ENCODE measurements at places on chromosomes 1 and 21. TPM values are rescaled to one million over a fixed set of nuclear protein-coding genes. Genes with fewer than 3 reads are reported as not detected.

GRCh38 chr1:41641475-41641814, 157.0 kb upstream of the EDN2 start:
- DNase-seq: no peak

DNA sequence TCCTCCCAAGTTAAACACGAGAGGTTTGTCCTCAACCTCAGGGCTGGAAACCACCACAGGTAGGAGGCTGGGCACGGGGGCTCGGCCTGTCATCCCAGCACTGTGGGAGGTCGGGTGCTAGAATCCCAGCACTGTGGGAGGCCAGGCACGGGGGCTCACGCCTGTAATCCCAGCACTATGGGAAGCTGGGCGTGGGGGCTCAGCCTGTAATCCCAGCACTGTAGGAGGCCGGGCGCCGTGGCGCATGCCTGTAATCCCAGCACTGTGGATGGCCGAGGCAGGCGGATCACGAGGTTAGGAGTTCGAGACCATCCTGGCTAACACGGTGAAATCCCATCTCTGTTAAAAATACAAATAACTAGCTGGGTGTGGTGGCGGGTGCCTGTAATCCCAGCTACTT, 6.7 kb upstream of the CDK11A start:
- DNase-seq: no peak

DNA sequence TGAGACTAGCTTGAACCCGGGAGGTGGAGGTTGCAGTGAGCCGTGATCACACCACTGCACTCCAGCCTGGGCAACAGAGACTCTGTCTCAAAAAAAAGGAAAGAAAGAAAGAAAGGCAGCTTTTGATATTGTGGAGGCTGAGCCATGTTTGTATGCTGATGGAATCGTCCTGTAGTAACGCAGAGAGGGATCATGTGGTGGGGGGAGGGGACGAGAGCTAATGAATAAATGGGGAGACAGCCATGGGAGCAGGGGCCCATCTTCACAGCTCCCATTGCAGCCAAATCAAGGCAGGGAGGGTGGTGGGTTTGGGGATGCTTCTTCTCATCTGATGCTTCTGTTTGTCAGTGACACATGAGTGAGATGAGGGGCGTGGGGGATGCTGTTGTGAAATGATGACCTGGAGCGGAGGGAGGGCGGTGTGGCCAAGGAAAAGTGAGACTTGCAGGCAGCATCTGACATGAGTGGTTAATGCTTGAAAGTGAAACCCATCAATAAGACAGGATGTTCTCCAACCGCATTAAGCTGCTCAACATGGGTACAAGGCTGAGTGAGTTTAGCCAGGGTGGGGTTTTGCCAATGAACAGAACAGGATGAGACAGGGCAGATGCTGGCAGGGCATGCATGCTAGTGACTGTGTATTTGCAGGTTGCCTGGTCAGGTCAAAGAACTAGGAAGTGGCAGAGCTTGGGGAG, 16.7 kb downstream of the SPATA21 start:
- peak; percentile 76 for DNase-seq

- no peak for DNase-seq
Observed at GRCh38 chr1:241271427-241271826, 85.6 kb downstream of the RGS7 start.

DNA sequence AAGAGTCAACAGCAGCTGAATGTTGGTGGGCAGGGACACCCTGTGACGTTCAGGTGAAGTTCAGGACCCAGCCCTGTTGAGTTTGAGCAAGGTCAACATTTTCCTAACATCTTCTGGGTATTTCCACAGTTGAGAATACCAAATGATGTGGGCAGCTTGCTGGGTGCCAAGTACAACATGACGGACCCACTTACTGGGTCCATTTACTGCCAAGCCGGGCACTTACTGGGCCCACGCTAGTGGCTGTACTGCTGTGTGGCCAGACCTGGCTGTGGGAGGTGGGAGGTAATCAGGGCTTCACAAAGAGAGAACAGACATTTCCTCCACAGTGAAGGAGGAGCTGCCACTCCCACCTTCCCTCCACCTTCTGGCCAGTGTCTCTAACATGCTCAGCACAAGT, 99.2 kb downstream of the PSMG1 start:
- DNase-seq: no peak

Gene HOOK1
- total RNA-seq: 0.98 TPM
